Activated T-cell treated with anti-CD3 and anti-CD28 coated beads, Interleukin-2, amount 50 U/mL, for 1 hour (primary cell): ENCODE measurements at places on chromosomes 1 and 21.

DNA sequence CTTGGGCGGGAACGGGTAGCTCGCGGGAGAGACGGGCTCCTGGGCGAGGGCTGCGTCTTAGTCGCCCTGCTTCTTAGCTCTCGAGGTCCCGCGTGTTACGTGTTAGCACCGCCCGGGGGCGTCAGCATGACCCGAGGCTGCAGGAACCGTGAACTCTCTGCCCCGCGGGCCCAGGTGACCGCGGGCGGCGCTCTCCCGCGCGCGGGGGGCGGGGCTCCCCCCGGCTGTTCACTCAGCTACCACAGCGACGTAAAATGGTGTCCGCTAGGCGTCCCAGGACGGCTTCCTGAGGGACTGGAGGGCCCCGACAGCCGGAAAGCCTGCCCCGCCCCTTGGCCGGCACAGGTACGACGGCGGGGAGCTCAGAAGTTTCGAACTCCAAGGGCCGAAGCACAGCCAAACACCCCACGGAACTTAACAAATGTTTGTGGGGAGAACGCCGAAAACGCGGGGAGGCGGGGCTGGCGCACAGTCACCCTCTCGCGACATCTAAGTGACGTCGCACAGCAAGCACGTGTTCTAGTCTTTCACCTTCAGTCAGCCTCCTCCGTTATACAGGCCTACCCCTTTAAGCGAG, 780 bp upstream of the RBM15 start:
- DNase-seq, result peak; percentile 96

- no peak for DNase-seq
Observed at GRCh38 chr1:154434346-154435085, 29.4 kb downstream of the IL6R start.

GRCh38 chr1:56977910-56978309, 12.1 kb upstream of the C8B start:
- no peak for DNase-seq

GRCh38 chr1:25671929-25672328, 55.3 kb downstream of the MAN1C1 start:
- DNase-seq, result no peak

DNA sequence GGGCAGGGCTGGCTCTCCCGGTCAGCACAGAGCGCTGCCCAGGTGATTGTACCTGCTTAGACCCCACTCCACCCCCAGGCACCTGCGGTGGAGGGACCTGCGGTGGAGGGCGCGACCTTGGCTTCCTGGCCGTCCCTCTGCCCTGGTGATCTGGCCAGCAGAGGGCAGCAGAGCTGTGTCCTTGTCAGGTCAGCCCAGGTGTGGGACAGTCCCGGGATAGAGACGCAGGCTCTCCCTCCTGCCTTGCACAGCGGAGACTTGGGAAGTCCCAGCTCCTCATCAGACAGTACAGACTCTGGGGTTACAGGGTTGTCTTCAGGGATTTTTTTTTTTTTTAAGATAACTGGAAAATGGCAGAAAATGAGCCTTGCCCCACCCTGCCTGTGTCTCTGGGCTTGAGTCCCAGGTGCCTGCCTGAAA, 10.0 kb downstream of the SLX9 start:
- DNase-seq, result peak; percentile 85

GRCh38 chr1:34292472-34292871, 115.8 kb downstream of the C1orf94 start:
- DNase-seq, result no peak

GRCh38 chr1:110777228-110777627, 95.7 kb upstream of the CD53 start:
- DNase-seq, result no peak

- DNase-seq, result no peak
Observed at GRCh38 chr1:112793631-112794565, 78.8 kb upstream of the PPM1J start.

- DNase-seq, result no peak
Observed at GRCh38 chr1:88519156-88519555, 164.9 kb upstream of the PKN2 start.

DNA sequence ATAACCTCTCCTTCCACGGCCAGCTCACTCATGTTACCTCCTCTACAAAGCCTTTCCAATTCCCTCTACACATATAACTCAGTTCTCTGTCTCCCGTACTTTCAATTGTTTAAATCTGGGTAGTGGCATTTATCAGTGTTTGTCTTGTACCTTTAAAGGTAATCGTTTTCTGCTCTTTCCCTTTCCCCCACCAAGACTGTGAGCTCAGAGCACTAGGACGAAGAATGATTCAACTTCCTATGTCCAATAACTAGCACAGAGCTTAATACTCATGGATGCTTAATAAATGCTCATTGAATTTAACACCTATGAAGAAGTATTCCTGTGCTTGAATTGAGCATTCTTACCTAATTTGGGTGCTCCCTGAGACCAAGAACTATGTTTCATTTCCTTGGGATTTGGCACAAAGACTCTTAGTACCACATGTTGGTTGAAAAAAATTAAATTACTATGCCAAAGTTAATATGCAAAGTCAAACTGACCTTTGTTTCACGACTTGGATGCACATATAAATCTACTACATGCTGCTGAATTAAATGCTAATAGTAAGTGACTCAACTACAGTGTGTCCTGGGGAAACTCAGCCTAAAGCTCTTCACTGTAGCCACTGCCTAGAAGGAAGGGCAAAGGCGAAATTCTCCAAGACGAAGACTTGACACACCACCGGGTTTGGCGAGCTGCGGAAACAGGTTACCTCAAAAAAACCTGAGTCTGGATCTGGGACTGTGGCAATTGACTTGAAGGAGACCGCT, 30.6 kb upstream of the C1orf185 start:
- no peak for DNase-seq

GRCh38 chr1:203480084-203480483, 4.5 kb downstream of the PRELP start:
- no peak for DNase-seq
